ENCODE measurements at places on chromosomes 6 and 20.

DNA sequence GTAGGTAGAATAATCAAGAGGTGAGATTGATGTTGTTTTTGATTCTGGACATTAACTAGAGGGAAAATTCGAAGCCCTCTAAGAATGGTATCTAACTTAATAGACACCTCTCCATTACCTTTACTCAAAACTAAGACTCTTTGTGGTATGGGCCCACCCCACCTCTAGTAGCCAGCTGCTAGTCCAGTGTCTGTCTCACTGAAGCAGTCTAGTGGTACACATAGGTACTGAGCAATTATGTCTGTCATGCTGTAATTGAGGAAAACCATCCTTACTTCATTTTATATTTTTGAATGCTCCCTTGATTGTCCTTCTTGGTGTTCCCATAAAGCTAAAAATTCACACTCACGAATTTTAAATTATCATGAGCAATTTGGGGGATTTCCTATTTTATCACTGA, 290.7 kb downstream of the ARHGAP18 start:
- no peak for DNase-seq

- DNase-seq, result no peak
These were observed 229.4 kb downstream of the FNDC1 start for GRCh38 chr6:159398633-159399032.

- peak; percentile 40 for DNase-seq
These were observed 3.8 kb upstream of the E2F1 start for GRCh38 chr20:33689973-33690372.

- no peak for DNase-seq
These were observed 32.1 kb upstream of the PNRC1 start for GRCh38 chr6:89048288-89048923.

DNA sequence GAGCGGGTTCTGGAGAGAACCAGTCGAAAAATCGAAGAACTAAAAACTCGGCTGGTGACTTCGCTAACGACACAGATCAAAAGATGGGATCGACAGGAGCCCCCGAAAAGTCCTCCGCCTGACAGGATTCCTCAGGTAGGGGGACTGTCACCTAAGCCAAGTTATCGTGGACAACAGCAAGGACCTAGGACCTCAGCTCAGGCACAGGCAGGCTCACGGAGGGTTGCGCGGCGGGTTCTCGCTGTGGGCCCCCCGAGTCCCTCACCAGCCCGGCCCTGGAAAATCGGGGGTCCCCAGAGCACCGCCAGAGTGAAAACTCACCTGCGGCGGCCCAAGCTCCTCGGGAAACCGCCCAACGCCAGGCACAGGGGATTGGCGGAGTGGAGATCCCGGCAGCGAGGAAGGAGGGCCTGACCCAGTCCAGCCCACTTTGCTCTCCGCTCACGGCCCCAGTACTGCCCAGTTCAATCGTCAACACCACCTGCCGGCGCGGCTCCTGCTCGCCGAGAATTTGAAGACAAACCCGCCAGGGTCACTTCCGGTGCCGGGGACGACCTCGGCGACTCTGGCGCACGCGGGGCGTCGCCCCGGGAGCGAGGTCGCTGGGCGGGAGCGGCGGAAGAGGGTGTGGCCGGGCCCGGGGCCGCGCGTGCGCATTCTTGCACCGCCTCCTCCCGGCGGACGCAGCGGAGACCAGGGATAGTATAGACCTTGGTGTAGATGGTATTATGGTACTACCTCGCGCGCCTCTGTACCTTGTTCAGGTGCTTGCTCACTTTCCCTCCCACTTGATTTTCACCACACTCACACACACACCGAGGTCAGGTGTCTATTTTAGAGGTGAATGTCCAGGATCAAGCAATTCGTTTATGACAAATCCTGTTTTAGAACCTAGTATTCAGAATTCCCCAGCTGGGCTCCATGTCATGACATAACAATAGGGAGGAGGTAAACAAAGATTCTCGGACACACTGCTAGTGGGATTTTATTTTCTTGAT, at the start of gene KATNA1:
Gene KATNA1, minus strand, starts transcription at position 567 of the 998 bp plus-strand sequence. CDS start 10,167 bp downstream, outside the sequence.
- peak; percentile 86 for DNase-seq

DNA sequence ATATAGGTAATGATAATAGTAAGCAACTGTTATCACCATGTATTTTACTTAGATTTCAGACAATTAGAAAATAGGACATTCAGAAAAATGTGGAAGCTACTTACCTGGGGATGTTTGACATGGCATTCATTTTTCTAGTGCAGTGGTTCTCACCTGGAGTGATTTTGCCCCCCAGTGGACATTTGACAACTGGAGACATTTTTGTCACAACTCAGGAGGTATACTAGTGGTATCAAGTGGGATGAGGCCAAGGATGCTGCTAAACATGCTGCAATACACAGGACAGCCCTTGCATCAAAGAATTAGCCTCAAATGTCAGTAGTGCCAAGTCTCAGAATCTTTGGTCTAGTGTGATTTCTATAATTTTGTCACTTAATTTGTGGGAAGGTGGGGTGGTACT, 36.1 kb downstream of the NUS1 start:
- no peak for DNase-seq

- no peak for DNase-seq
These were observed 17.5 kb upstream of the SAMD3 start for GRCh38 chr6:130240232-130240631.

- peak; percentile 15 for DNase-seq
These were observed 29.2 kb upstream of the SDCBP2 start for GRCh38 chr20:1357921-1358671.

Measured in stimulated activated CD4-positive, alpha-beta T cell treated with anti-CD3 and anti-CD28 coated beads, Interleukin-4, amount 100 ng/mL, for 4 hours (primary cell).